ENCODE measurements at places on chromosomes 12 and 14. TPM values are rescaled to one million over a fixed set of nuclear protein-coding genes. Genes with fewer than 3 reads are reported as not detected.

GRCh38 chr14:103628221-103628683 lies 759 bp upstream of the KLC1 start:
- DNase-seq = peak; percentile 87

DNA sequence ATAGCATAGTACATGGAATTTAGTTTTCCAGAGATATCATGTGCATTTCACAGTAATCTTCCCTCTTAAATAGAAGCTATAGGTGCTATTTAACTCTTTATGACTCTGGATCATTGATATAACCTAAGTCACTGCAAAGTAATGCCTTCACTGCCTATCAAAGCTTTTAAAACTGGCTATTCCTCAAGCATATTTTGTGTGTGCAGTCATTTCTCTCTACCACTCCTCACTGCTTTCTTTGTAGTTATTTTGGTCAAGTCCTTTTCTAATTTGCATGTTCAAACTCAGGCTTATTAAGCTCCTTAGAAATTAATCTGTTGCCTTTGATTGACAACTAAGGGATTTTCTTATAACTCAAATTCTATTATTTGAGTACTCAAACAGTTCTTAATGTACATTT lies 79.4 kb upstream of the PLEKHG7 start:
- no peak for DNase-seq

TCL1B gene
- not detected for total RNA-seq

GRCh38 chr12:64139021-64139420 lies 83.1 kb downstream of the KICS2 start:
- no peak for DNase-seq

GRCh38 chr14:44316647-44317440 lies 190.2 kb downstream of the FSCB start:
- DNase-seq = no peak
